ENCODE measurements at places on chromosomes 1 and 21.

- DNase-seq, result no peak
Observed at GRCh38 chr21:20999659-21000058, 1.4 kb downstream of the NCAM2 start.

DNA sequence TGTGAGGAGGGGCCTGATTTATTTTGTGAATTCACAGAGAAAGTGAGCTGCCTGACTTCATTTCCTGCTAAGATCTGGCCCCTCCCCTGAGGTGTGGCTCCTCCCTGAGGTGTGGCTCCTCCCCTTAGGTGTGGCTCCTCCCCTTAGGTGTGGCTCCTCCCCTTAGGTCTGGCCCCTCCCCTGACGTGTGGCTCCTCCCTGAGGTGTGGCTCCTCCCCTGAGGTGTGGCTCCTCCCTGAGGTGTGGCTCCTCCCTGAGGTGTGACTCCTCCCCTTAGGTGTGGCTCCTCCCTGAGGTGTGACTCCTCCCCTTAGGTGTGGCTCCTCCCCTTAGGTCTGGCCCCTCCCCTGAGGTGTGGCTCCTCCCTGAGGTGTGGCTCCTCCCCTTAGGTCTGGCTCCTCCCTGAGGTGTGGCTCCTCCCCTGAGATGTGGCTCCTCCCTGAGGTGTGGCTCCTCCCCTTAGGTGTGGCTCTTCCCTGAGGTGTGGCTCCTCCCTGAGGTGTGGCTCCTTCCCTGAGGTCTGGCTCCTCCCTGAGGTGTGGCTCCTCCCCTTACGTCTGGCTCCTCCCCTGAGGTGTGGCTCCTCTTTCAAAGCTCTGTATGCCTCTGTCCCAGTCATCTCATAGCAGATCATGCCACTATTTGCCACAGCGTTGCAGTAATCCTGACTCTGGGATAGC is 26.9 kb upstream of the LRRC3 start:
- no peak for DNase-seq

- DNase-seq, result no peak
Observed at GRCh38 chr1:216960716-216961115, 237.5 kb upstream of the ESRRG start.

- DNase-seq, result no peak
Observed at GRCh38 chr1:20685741-20686140, 24.6 kb upstream of the DDOST start.

DNA sequence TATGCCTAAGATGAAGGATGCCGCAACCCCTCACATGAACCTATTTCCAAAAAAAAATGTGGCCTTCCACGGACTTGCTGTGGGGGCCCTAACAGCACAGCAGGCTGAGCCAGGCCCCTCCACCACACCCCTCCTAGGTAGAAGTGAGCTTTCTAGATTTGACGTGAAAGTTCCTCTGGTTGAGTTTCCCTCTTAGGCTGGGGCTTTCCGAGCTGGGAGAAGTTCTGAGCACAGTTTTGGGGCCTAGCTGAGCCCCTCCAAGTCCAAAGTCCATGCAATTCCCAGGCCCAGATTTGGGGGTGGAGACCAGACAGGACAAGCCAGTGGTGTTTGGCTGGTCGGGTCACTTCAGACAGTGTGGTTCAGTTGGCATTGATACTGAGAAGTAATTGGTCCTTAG is 13.8 kb upstream of the PHLDA3 start:
- DNase-seq, result no peak

- no peak for DNase-seq
Observed at GRCh38 chr1:1039145-1039910, 19.4 kb downstream of the AGRN start.

GRCh38 chr1:97379387-97380075 is 541.3 kb downstream of the DPYD start:
- no peak for DNase-seq
